H9 (cell line): ENCODE measurements at places on chromosomes 2 and 18. TPM values are rescaled to one million over a fixed set of nuclear protein-coding genes. Genes with fewer than 3 reads are reported as not detected.

Gene RFX8
- total RNA-seq: 0.22 and 0.57 TPM in 2 replicates

Gene AKAIN1
- not detected in 2 replicates for total RNA-seq

Gene PPP1CB
- 183 and 184 TPM in 2 replicates for total RNA-seq

Gene PLEKHB2
- total RNA-seq: 55.9 TPM in 2 replicates

Gene CLEC4F
- total RNA-seq: not detected in 2 replicates

Gene SLC30A3
- total RNA-seq: 2.5 and 3.4 TPM in 2 replicates

Gene CRYGD
- total RNA-seq: not detected in 2 replicates

Gene SPC25
- 28.5 and 31.5 TPM in 2 replicates for total RNA-seq

Gene NT5C1B
- not detected in 2 replicates for total RNA-seq

Gene FASTKD1
- 46.7 and 47.6 TPM in 2 replicates for total RNA-seq
